ENCODE measurements at places on chromosomes 5 and 9. TPM values are rescaled to one million over a fixed set of nuclear protein-coding genes. Genes with fewer than 3 reads are reported as not detected.

DNA sequence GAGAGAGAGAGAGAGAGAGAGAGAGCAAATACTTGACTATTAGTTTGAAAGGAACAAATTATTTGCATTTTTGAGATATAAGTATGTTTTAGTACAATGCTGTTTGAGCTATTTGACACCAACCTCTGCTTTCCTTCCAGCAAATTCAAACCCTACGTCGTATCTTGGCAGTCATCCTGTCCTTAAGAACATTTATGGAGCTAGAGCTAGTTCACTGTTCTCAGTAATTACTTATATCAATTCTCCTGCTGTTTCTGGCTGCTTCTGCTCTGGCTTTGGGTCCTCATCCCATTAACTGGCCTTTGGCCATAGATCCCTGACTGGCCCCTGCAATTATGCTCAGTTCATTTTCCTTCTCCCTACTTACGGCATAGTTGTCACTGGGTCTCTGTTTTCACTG lies 19.9 kb upstream of the ERAP2 start:
- no peaks in the 10 kb centered on the region for H3K4me1 ChIP-seq
- no peak overlapping the region for H3K4me3 ChIP-seq
- H3K27me3 ChIP-seq = no peaks in the 10 kb centered on the region
- no peaks in the 10 kb centered on the region for H3K36me3 ChIP-seq
- DNase-seq = no peak
- H3K27ac ChIP-seq = no peak overlapping the region

- no peaks in the 10 kb centered on the region for H3K27me3 ChIP-seq
- DNase-seq = no peak
- H3K4me1 ChIP-seq = no peaks in the 10 kb centered on the region
- no peaks in the 10 kb centered on the region for H3K36me3 ChIP-seq
- H3K27ac ChIP-seq = no peak overlapping the region
Measured at GRCh38 chr9:85876628-85877027, 64.3 kb upstream of the NAA35 start.

GRCh38 chr5:32390819-32391591 lies 53.5 kb downstream of the ZFR start:
- H3K4me1 ChIP-seq = peaks cover 5% of the 10 kb centered on the region
- no peak for DNase-seq
- no peak overlapping the region for H3K27ac ChIP-seq

GRCh38 chr9:13322828-13323550 lies 43.5 kb upstream of the MPDZ start:
- no peaks in the 10 kb centered on the region for H3K36me3 ChIP-seq
- H3K4me3 ChIP-seq = no peak overlapping the region
- DNase-seq = no peak
- no peaks in the 10 kb centered on the region for H3K4me1 ChIP-seq
- H3K27ac ChIP-seq = no peak overlapping the region
- H3K27me3 ChIP-seq = no peaks in the 10 kb centered on the region

- H3K36me3 ChIP-seq = no peaks in the 10 kb centered on the region
- DNase-seq = no peak
- H3K4me1 ChIP-seq = no peaks in the 10 kb centered on the region
- H3K27ac ChIP-seq = peak overlapping the region; percentile 90
- peak overlapping the region; percentile 98 for H3K4me3 ChIP-seq
Measured at GRCh38 chr9:122904466-122904822, 715 bp downstream of the RC3H2 start.

DNA sequence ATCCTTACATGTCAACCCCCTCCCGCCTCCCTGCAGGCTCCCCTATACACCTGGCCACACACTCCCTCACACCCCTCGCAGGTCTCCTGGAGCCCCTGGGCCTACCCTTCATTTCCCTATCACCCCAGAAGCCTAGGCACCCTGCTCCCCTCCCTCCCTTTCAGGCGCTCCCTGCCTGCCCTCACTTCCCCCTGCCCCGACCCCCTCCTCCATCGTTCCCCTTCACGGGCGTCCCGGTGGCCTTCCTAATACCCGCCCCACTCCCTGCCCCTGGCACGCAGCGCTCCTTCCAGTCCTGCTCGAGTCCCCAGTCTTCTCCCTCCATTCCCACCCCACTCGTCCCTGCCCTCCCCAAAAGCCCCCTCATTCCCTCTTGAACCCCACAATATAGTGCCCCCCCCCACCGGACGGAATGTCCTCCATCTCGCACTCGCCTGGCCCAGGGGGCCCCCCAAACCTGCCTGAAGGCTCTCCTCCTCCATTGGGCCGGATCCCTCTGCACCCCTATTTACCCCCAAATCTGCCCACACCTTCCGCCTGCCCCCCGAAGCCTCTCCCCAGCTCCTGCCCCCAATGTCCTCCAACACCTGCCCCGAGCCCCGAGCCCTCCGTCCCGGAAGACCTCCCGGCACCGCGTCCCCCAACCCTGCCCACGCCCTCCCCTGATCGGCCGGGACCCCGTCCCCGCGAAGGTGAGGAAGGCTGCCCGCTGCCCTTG lies 746 bp downstream of the STRBP start:
- H3K36me3 ChIP-seq = no peaks in the 10 kb centered on the region
- H3K27ac ChIP-seq = peak overlapping the region; percentile 62
- H3K27me3 ChIP-seq = no peaks in the 10 kb centered on the region
- H3K4me3 ChIP-seq = peak overlapping the region; percentile 94
- no peak for DNase-seq

DNA sequence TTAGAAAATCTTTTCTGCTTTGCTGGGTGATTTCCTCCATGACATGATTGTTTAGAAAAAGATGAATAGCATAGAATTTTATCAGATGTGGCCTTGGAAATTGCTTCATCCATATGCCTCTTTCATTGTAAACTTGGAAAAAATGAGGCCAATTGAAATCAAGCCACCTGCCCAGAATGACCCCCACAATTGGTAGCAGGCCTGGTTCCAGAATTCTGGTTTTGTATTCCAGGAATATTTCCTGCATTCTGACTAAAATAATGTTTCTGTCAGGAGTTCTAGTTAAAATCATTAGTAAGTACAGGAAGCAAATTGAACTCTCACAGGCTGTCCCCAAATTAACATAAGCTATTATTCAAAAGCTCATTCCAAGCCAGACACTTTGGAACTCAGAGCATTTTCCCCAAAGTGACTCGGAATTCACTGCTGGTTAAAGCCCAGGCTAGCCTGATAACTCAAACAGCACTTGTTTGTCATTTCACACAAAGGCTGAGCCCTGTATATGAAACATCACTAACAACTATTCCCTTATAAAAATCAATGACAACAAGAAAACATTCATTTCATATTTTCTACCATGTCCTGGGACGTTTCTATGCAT lies 75.1 kb upstream of the ADCY2 start:
- DNase-seq = no peak
- H3K27ac ChIP-seq = no peak overlapping the region
- H3K4me1 ChIP-seq = no peaks in the 10 kb centered on the region
- H3K36me3 ChIP-seq = no peaks in the 10 kb centered on the region
- no peaks in the 10 kb centered on the region for H3K27me3 ChIP-seq
- H3K4me3 ChIP-seq = no peak overlapping the region

DNA sequence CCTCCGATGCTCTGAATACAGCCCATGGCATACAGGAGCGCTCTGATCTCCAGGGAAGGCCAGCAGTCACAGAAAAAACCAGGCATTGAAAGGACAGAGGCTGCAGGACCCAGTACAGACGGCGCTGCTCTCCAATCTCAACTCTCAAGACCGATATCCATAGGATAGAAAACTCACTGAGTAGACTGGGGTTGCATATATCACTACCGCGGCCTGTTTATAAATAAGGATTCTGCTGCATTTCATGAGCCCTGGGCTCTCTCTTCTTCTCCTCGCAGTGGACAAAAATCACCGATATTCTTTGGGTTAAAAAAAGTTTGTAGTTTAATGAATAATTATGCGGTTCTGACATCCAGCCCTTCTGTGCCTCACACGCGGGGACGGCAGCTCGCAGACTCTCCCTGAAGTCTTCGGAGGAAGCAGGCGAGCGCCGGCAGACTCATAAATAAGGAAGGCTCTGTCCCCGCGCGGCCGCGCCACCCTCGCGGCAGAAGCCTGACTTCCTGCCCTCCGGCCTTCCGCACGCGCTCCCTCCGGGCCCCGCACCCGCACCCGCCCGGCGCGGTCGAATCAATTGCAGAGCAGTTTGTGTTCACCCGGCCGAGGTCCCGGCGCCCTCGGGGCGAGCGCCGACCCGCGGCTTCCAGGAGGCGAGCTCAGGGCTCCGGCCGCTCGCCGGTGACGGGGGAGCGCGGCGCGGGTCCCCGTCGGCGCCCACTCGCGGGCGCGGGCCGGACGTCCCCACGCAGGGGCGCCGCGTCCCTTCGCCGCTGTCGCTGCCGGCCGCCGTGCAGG lies at the start of gene FAM78A:
Gene FAM78A (minus strand): TSS at position 417 of the 795 bp plus-strand sequence. CDS start 331 bp downstream, at position 86.
- no peaks in the 10 kb centered on the region for H3K36me3 ChIP-seq
- no peaks in the 10 kb centered on the region for H3K27me3 ChIP-seq
- H3K4me3 ChIP-seq = peak within 1 kb of the TSS; percentile 70
- no peak for DNase-seq
- no peaks in the 10 kb centered on the region for H3K4me1 ChIP-seq

- H3K27ac ChIP-seq = no peak overlapping the region
- no peaks in the 10 kb centered on the region for H3K27me3 ChIP-seq
- H3K4me1 ChIP-seq = no peaks in the 10 kb centered on the region
- no peak overlapping the region for H3K4me3 ChIP-seq
- DNase-seq = no peak
- H3K36me3 ChIP-seq = no peaks in the 10 kb centered on the region
Measured at GRCh38 chr5:100434815-100435214, 100.4 kb upstream of the FAM174A start.

DNA sequence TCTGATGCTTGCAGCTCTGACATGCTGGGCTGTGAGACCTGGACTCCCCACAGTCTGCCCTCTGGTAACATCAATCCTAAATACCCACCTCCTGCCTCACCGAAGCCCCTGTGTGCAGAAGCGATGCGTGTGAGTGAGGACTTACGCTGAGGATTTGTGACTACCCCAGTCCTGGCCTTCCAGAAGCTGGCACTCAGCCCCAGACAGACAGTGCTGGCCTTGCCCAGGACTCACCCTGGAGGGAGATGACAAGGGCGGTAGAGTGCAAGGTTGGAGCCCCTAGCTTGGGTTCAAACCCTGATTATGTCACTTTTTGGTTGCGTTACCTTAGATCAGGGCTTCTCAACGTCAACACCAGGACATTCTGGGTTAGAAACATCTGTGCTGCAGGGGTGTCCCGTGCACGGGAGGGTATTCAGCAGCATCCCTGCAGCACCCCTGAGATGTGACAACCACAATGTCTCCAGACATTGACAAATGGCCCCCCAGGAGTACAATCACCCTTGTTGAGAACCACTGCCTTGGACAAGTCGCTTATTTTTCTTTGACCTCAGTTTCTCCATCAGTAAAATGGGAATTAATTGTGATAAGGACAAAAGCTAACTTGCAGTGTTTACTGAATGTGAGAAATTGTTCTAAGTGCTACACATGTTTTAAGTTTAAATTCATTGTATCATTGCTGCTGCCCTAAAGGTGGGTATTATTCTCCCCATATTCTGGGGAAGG lies 23.5 kb upstream of the TTLL11 start:
- H3K36me3 ChIP-seq = no peaks in the 10 kb centered on the region
- DNase-seq = no peak
- H3K27ac ChIP-seq = no peak overlapping the region
- no peak overlapping the region for H3K4me3 ChIP-seq
- peaks cover 7% of the 10 kb centered on the region for H3K27me3 ChIP-seq

- no peak overlapping the region for H3K4me3 ChIP-seq
- no peak for DNase-seq
- H3K27me3 ChIP-seq = no peaks in the 10 kb centered on the region
- no peaks in the 10 kb centered on the region for H3K36me3 ChIP-seq
- H3K27ac ChIP-seq = no peak overlapping the region
- H3K4me1 ChIP-seq = no peaks in the 10 kb centered on the region
Measured at GRCh38 chr9:20087481-20087880, 298.6 kb upstream of the SLC24A2 start.

- H3K4me3 ChIP-seq = no peak overlapping the region
- H3K27ac ChIP-seq = no peak overlapping the region
- DNase-seq = no peak
- no peaks in the 10 kb centered on the region for H3K36me3 ChIP-seq
Measured at GRCh38 chr5:76271836-76272235, 131.2 kb upstream of the IQGAP2 start.

DNA sequence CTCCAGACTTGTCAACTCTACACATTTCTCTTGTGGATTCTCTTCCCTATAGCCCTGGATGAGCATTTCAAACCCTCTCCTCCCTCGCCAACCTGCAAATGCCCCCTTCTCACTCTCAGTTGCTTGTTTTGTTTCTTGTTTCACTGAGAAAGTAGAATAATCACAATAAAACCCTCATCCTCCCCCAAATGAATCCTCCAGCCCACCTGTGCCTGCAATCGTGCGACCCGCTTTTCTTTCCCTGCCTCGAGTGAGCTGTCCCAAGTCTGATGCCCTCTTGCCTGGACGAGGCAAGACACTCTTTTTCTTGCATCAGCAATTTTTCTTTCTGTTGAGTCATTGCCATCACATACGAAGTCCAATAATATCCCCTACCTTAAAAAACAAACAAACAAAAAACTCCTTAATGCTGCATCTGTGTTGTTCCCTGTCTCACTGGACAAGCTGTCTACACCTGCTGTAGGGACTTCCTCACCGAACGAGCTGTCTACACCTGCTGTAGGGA lies 3.7 kb upstream of the CACNA1B start:
- H3K27ac ChIP-seq = no peak overlapping the region
- H3K36me3 ChIP-seq = no peaks in the 10 kb centered on the region
- DNase-seq = no peak
- peaks cover 30% of the 10 kb centered on the region for H3K27me3 ChIP-seq

DNA sequence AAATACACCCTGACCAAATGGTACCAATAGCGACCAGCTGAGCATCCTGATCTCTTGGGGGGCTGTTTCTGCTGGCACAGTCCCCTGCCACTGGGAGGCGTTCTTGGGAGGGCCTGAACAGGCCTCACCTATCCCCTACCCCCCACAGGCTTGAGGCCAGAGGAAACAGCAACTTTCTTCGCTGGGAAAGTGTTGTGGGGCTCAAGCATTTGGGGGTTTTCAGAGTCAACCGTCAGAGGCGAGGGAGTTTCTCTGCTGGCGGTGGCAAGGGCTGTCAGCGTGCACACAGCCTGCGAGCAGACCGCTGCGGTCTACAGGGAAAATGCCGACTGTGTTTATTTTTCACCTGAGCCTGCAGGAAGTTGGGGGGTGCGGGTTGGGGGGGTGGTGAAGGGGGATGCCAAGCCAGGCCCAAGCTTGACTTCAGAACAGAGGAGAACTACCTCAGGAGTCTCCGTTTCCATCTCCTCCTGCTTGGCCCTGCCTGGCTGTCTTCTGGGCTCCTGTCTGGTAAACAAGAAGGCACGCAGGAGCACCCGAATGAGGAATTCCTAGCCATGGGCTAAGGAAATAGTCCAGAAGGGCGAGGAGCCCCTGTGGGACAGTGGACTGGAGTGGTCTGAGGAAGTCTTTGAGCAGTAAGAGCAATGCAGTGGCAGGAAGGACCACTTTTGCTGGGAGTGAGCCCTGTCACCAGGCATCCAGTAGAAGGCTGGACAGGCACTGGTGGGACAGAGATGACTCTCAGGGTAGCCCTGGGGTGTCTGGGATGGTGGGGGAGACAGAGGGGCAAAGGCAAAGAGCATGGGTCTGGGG lies 18.1 kb downstream of the TCF7 start:
- no peak for DNase-seq
- H3K36me3 ChIP-seq = no peaks in the 10 kb centered on the region
- H3K27ac ChIP-seq = peak overlapping the region; percentile 22
- peaks cover 69% of the 10 kb centered on the region for H3K4me1 ChIP-seq

Gene NKD2
- not detected for total RNA-seq

Gene C6
- 18.8 TPM for total RNA-seq

Gene CCDC187
- total RNA-seq = not detected

Gene TMEM174
- total RNA-seq = not detected

Gene LCN9
- total RNA-seq = not detected

Gene OR2V1
- total RNA-seq = not detected

Gene CTNND2
- total RNA-seq = 1.5 TPM
